MM.1S (cell line): ENCODE measurements at places on chromosomes 1 and 21.

GRCh38 chr1:230570724-230571360 is 71.4 kb upstream of the COG2 start:
- no peak for DNase-seq

DNA sequence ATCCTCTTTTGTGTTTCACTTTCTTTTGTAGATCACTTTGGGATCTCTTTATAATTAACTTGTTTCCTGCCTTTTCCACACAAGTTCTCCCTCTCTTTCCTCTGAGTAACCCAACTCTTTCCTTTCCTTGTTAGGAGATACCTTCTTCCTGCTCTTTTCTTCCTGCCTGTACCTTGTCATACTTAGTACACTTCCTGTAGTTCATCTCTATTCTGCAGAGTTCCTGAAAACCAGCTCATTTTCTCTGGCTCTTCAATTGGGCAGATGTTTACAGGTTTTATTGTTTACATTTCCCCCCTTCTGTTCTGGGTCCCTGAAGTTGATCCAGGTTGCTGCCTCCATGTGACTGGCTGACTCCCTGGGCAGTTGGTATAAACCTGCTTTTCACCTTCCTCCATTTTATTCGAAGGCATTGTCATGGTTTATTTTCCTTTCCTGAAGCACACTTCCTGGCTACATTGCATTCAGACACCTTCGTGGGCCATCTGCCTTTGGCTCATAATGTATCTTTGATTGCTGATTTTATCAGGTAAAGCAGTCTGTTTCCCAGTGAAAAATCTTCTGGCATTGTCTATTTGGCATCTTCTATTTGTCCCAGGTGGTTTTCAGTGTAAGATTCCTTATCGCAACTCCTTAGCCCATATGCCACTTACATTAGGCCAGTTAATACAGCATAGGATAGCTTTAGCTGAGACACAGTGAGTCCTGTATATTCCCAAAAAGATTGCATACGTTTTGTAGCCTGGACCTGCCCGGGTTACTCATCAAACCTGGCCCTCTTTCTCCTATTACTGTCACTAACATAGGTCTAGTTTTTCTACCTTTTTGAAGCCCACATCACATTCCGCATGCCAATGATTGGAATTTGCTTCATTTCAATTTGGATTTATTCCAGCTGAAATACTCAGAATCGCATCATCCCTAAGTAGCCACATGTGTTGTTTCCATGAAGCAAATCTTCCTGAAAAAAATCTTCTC is 15.4 kb downstream of the CTH start:
- DNase-seq: no peak

GRCh38 chr1:8217011-8217711 is 100.8 kb upstream of the SLC45A1 start:
- DNase-seq: no peak

GRCh38 chr21:34154878-34155277 is 81.5 kb downstream of the MRPS6 start:
- no peak for DNase-seq

DNA sequence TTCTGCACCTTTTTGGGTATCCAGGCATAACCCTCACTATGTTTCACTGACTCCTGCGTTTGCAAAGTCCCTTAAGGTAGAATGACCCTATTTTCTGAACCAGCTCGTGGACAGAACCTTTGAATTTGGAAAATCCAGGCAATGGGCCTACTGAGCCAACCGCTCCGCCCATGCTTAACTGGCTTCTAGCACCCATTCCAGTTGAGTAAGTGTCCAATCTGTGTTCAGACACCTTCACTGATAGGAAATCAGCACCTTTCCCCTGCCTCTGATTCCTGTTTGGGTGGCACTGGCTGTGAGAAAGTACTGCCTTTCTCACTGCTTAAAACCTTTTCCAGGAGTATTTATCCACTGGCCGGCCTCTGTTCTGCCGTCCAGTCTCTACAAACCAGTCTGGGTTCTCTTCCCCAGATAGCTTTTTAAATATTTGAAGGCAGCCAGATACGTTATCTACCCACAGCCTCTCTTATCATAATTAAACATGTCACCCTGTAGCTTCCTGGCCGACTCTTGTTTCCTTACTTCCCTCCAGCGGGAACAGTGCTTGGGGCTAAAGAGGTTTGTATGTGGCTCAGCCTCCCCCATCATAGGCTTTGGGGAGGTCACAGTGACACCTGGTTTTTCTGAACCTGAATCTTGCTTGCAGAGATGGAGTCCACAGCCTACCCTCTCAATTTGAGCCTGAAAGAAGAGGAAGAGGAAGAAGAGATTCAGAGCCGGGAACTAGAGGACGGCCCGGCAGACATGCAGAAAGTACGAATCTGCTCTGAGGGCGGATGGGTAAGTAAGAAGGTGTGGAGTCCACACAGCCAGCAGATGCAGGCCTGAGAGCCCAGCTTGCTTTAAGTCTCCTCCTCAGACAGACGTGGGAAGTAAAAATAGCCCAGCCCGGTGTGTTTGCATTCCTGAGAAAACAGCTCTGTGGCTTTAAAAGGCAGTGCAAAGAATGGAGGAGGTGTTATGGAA is 1.3 kb downstream of the POGK start:
- no peak for DNase-seq

DNA sequence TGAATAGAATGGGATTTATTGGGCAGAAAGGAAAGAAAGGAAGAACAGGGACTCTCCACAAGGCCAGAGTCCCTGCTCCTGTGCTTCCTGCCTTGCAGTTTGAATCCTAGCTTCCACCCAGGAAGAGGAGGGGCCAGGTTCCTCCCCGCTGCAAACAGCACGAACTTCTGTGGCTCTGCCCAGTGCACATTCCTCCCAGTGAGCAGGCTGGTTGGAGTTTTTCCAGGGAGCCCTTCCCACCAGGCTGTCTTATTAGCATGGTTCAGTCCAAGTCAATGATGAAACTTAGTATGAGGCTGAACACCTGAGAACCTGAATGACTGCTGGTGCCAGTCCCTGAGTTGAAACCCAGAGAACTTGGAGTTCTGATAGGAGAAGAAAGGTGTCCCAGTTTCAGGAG is 247.2 kb downstream of the DUSP10 start:
- no peak for DNase-seq

DNA sequence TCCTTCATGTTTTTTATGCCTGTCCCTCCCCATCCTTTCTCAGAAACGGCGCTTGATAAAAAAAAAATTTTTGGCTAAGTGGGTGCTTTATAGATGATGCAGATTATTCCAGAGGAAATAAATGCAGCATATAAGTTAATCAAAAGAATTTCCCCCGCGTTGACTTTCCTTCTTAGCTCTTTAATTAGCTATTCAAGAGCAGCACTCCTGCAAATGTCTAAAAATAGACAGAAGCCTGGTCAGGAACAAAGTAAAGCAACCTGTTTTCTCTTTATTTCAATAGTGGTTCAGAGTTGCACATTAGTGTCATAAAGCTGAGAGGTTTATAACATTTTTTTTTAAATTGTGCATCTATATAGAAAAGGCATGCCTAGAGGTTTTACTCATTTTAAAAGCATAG is 439.5 kb upstream of the LRRC7 start:
- DNase-seq: no peak
